Activated naive CD4-positive, alpha-beta T cell treated with Interleukin-2 at 50 U/mL for 16 hours (primary cell): ENCODE measurements at places on chromosomes 6 and 20.

DNA sequence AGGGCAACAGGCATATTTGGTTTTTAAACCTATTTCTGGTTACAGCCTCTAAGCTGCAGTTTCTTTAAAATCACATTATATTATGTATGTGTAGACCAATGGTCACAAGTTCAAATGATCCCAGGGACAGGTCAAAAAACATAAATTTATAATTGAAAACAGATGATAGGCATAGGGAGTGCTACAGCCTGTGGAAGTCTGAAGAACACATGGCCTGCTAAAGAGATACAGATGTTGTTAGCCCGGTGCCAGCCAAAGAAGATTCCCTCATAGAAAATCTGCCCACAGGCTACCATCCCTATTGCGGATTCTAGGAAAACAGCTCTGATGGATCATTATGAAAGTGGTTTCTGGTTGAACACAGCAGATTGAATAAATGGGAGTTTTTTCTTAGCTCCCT lies 65.3 kb downstream of the NRSN1 start:
- no peak for DNase-seq

GRCh38 chr20:23528867-23529431 lies 38.0 kb downstream of the CST8 start:
- DNase-seq: no peak

DNA sequence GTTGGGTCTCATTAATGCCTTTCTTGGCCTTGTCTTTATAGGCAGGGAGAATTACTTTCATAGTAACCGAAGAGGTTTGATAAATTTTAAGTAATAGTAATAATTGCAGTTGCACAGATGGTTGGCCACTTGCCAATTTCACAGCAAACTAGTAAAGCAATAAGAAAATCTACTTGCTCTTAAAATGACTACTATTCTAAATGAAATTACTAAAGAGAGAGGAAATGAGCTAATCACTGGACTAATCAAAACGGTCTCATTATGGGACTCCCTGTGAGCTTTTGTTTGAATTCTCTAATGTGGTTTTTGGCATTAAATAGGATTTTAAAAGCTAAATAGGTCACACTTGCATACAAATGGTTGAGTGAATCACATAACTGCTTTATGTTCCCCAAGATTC lies 227.4 kb upstream of the PLN start:
- DNase-seq: no peak

GRCh38 chr6:16727996-16728395 lies 33.3 kb downstream of the ATXN1 start:
- no peak for DNase-seq

GRCh38 chr6:127841811-127842210 lies 59.0 kb downstream of the THEMIS start:
- DNase-seq: no peak

DNA sequence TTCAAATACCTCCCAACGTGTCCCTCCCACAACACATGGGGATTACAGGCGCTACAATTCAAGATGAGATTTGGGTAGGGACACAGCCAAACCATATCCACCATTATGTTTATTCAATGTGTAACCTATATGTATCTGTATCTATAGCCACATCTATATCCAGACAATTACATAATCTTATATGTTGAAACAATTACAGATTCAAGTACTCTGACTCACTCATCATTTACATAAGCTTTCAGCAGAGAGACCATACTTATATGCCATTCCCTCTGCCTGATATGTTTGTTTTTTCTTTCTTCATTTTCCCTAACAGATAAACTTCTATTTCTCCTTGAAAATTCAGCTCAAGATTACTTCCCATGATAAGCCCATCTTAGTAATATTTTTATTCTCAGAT lies 163.6 kb downstream of the LAMA2 start:
- no peak for DNase-seq
